ENCODE measurements at places on chromosomes 7 and 10.

- DNase-seq = no peak
Observed at GRCh38 chr7:916291-916941, 38.1 kb downstream of the ADAP1 start.

DNA sequence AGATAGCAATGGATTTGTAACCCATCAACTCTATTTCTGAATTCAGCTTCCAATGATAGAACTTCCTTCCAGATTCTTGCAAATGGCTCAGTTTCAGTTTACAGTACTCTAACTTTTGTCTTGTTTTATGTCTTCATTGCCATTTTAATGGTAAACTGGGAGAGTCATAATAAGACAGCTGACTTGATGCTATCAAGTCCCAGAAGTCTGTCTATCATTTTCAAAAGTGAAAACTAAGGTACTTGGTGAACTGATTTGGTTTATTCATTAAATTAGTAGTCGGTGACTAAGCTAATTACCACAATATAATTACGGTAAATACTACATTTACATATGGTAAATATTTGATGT lies 25.0 kb downstream of the RTKN2 start:
- no peak for DNase-seq

GRCh38 chr10:58757352-58758065 lies 244.8 kb downstream of the BICC1 start:
- no peak for DNase-seq

GRCh38 chr7:36137258-36137657 lies 15.8 kb upstream of the EEPD1 start:
- DNase-seq = no peak

DNA sequence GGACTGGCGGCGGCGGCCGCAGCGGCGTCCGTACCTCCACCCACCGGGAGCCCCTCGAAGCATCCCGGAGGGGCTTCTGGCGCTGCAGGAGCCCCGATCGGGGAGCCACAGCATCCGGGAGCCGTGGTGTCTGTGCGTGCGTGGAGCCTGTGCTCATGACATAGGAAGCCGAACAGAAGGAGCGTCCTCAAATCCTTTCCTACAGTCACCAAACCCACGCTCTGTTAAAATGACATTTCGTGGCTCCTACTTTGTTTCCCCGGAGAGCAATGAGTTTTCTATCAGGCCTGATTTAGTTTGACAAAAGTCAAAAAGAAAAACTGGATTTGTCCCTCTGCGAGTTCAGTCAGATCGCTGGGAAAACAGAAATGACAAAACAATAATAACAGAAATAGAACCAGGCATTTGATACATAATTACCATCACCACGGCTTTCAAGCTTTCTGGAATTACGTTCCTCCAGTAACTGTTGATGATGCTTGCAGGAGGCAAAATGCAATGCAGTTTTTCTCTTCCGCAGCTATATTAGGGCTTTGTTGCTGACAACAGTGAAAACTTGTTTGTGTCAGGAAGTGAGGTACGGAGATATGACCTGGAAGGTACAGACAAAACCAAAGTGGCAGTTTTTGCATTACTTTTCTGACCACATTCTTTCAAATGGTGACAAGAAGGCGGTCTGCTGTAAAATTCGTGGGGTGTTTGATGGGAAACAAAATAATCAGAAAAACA lies 219.3 kb upstream of the MKLN1 start:
- DNase-seq = no peak

GRCh38 chr10:114575417-114576131 lies 82.5 kb downstream of the ABLIM1 start:
- DNase-seq = no peak

- DNase-seq = no peak
Observed at GRCh38 chr10:60425392-60426110, 35.9 kb upstream of the ANK3 start.

DNA sequence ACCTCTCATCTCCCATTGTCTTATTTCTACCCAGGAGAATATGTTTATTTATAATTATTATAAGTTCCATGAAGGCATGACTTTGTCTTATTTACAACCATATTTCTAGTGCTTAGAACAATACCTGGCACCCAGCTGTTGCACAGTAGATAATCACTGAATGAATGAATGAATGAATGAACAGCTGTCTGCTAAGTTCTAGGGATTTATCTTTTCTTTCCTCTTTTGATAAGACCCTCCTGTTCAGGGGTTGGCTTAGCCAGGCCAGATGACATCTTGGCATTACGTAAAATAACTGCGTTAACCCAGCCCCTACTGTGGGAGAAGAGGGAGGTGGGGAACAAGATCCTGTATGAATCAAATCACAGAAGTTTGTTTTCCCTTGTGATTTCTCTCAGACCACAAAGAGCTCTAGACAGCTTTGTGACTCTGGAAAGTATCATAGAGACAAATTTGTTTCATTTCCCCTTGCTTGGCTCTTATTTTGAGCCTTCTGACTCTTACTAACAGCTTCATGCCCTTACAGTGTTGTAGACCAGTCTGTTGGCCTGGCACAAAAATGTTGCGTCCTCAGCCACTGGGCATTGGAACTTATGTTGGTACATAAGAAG lies 8.4 kb downstream of the ZNF862 start:
- no peak for DNase-seq

DNA sequence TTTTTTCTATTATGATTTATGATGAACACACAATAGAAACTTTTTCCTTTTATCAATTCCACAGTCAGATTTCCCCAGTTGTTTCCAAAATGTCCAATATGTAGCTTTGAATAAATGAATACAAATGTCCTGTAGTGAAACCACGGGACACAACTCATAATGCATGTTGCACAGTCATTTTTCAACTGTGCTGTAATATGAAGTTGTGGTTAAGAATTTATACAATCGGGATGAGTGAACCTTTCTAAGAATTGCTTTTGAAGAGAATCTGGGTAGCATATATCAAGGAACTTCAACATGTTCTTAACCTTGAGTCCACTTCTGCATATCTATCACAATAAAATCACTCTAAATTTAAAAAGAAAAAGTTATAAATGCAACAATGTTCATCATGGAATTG lies 14.6 kb upstream of the ST7 start:
- no peak for DNase-seq

- DNase-seq = no peak
Observed at GRCh38 chr7:327233-327931, 37.4 kb downstream of the FOXL3 start.

- no peak for DNase-seq
Observed at GRCh38 chr10:115898242-115898641, 374.8 kb downstream of the GFRA1 start.

- no peak for DNase-seq
Observed at GRCh38 chr7:135717693-135718092, 10.3 kb downstream of the SLC13A4 start.

GRCh38 chr10:17742918-17743317 lies 9.1 kb upstream of the TMEM236 start:
- no peak for DNase-seq

GRCh38 chr7:2411049-2411448 lies 7.6 kb downstream of the CHST12 start:
- DNase-seq = no peak

- no peak for DNase-seq
Observed at GRCh38 chr7:157464971-157465886, 128.4 kb downstream of the DNAJB6 start.

GRCh38 chr7:80082213-80082612 lies 52.4 kb upstream of the GNAI1 start:
- DNase-seq = no peak

DNA sequence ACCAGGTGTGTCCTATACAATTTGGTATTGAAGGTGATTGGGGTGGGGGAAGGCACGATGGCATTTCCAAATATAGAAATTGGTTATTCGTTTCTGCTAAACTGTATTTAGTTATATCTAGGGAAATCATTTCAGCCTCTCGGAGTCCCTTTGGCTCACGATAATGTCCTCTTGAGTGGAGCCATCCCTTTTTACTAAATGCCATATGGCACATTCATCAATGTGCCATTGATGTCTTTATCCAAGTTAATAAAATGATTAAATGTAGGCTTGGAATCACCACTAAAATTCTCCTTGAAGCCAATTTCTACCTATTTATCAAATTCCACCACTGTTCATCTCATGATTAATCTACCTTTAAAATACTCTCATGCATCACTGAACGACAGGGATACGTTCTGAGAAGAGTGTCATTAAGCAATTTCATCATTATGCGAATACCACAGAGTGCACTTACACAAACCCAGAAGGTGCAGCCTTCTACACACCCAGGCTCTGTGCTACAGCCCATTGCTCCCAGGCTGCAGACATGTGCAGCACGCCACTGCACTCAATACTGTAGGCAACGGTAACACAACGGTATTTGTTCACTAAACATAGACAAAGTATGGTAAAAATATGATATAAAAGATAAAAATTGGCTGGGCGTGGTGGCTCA lies 219.2 kb upstream of the C7orf33 start:
- DNase-seq = no peak

DNA sequence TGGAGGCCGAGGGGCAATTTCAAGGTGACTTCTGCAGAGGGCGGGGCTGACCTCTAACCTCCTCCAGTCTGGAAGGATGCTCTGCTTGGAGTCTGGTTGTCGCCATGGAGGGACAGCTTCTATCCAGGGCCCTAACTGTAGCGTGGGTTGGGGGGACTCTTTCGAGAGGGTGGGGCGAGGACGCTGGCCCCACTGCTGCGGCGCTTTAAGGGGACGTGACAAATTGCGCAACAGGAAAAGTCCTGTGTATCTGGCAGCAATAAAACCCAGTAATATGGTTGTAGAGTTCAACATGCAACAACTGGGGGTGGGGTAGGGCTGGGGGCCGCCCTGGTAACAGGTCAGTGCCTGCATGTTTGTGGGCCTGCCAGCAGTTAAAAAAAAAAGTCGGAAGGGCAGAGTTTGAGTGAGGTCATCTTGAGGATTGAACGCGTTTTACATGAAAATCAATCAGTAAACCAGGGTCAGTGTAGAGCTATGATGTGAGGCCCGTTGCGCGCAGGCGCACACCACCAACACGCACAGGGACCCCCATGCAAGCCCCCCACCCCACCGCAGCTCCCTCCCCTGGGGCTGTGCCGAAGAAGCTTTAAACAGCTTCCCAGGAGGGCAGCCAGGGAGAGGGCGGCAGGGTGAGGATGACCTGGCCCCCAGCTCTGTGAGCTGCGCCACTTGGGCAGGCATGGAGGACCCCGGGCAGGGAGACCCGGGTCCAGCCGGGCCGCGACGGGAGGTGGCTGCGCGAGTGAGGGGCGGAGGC lies 4.3 kb downstream of the SHH start:
- no peak for DNase-seq

GRCh38 chr7:45484094-45484493 lies 90.1 kb upstream of the ADCY1 start:
- no peak for DNase-seq

GRCh38 chr10:78410046-78410965 lies 376.6 kb downstream of the RPS24 start:
- no peak for DNase-seq

DNA sequence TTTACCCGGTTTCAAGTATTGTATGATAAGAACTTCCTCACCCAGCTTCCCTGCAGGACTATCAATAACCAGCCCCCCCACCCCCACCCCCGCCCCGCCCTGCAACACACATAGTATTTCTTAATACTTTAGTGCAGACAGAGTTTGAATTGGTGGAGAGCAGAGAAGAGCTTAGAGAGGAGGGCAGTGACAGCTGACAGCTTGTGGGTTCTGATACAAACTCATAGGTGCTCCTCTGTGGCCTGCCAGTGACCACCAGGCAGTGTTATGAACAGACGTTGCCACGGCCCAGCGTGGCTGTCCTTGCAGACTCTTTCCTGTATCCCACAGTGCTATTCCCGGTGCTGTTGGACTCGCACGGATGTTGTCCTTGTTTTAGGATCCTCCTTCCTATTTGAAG lies 186.9 kb upstream of the ADO start:
- DNase-seq = no peak

- no peak for DNase-seq
Observed at GRCh38 chr7:41567731-41568114, 135.2 kb downstream of the INHBA start.

DNA sequence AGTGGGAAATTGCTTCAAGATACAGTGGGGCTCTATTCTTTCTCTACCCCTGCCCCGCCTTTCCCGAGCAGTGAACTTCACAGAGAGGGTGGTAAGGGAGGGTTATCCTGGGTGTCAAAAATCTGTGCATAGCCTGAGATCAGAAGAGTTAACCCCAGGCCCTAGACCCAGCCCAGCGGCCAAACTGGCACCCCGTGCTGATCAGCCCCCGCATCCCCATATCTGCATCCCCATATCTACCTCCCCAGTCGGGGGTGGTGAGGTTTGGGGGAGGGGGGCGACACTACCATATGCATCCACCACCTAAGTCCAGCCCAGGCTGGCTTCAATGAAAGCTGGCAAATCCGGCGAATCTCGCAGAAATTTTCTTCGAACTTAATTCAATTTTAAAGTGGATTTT lies 7.0 kb upstream of the DLX6 start:
- DNase-seq = no peak

DNA sequence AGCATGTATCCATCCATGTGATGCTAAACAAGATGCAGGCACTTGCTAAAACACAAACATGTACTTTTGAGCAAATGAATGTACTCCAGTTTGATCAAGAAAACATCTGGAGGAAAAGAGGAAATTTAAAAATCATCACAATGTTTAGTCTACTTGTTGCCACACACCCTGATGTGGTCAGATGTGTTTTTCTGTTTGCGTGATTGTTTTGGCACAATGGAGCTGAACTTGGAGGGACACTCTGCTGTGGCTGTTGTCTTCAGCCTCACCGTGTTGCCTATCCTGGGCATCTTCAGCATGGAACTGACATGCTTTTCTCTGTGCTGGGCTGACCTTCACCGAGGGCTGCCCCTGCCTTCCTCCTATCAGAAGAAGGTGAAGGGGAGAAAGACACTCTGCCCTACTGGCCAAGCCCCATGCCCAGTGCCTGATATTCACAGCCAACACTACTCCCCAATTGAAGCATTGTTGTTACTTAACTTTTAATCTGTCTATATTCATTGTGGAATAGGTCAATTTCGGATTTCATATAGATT lies 268.3 kb upstream of the IGFBP3 start:
- DNase-seq = no peak

DNA sequence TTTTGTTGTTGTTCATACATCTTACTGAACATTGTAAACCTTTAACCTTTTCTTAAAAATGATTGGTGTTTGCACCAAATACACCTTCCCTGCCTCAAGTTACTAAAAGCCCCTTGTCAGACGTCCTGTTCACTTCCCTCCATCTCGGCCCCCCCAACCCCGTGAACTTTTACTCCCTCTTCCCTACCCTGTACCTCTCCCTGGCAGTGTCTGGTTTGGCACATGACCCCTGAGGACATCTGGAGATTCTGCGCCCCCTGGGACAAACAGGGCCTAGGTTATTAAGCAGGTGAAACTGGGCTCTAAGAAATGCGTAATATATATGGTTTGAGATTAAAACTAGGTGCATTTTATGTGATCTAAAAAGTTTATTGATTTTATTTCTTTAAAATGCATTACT lies 1.4 kb downstream of the PPP2R2D start:
- no peak for DNase-seq

- DNase-seq = no peak
Observed at GRCh38 chr7:27812706-27813105, 72.7 kb downstream of the TAX1BP1 start.

GRCh38 chr10:125023255-125023654 lies 81.3 kb downstream of the ZRANB1 start:
- no peak for DNase-seq

- DNase-seq = no peak
Observed at GRCh38 chr7:20459419-20459818, 128.7 kb downstream of the ITGB8 start.

- DNase-seq = peak; percentile 82
Observed at GRCh38 chr7:130901209-130901783, 167.3 kb upstream of the KLF14 start.
